ENCODE measurements at places on chromosomes 11 and 22. TPM values are rescaled to one million over a fixed set of nuclear protein-coding genes. Genes with fewer than 3 reads are reported as not detected.
A peak's percentile ranks its signal among the peaks of the same experiment; 100 is the strongest.

Gene OPCML
- total RNA-seq = 0.51 TPM

Gene SDHAF2
- total RNA-seq = 21.3 TPM

Gene SHISAL1
- total RNA-seq = 2.8 TPM

Gene CCDC116
- 0.70 TPM for total RNA-seq

Gene SPECC1L
- 43.2 TPM for total RNA-seq

Gene LGR4
- total RNA-seq = 89.3 TPM

Gene INPPL1
- 182 TPM for total RNA-seq

Gene IGLL5
- total RNA-seq = not detected

Gene GSTT4
- not detected for total RNA-seq

Gene OR2AG2
- not detected for total RNA-seq

- H3K4me1 ChIP-seq = no peaks in the 10 kb centered on the region
- DNase-seq = no peak
- no peak overlapping the region for H3K27ac ChIP-seq
- no peaks in the 10 kb centered on the region for H3K36me3 ChIP-seq
- no peak overlapping the region for H3K4me3 ChIP-seq
Observed at GRCh38 chr22:47631571-47632102, 869.2 kb downstream of the TBC1D22A start.

DNA sequence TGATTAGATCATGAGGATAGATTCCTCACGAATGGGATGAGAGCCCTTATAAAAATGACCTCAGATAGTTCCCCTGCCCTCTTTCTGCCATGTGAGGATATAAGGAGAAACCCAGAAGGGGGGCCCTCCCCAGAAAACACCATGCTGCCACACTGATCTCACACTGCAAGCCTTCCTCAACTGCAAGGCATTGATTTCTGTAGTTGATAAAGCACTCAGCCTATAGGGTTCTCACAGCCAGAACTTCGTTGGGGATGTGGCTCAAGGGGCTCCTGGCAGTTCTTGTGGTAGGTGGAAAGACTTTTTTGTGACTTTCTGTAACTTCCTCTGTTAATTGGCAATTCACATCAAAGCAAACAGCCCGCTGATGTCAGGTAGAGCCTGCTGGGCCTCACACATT lies 108.9 kb downstream of the CD44 start:
- H3K27ac ChIP-seq = no peak overlapping the region
- no peaks in the 10 kb centered on the region for H3K27me3 ChIP-seq
- no peak for DNase-seq
- no peaks in the 10 kb centered on the region for H3K36me3 ChIP-seq
- no peak overlapping the region for H3K4me3 ChIP-seq
- peaks cover 14% of the 10 kb centered on the region for H3K4me1 ChIP-seq

GRCh38 chr11:67270256-67271204 lies 4.3 kb downstream of the GRK2 start:
- no peaks in the 10 kb centered on the region for H3K27me3 ChIP-seq
- H3K4me3 ChIP-seq = no peak overlapping the region
- peak; percentile 47 for DNase-seq
- H3K4me1 ChIP-seq = peaks cover 21% of the 10 kb centered on the region

DNA sequence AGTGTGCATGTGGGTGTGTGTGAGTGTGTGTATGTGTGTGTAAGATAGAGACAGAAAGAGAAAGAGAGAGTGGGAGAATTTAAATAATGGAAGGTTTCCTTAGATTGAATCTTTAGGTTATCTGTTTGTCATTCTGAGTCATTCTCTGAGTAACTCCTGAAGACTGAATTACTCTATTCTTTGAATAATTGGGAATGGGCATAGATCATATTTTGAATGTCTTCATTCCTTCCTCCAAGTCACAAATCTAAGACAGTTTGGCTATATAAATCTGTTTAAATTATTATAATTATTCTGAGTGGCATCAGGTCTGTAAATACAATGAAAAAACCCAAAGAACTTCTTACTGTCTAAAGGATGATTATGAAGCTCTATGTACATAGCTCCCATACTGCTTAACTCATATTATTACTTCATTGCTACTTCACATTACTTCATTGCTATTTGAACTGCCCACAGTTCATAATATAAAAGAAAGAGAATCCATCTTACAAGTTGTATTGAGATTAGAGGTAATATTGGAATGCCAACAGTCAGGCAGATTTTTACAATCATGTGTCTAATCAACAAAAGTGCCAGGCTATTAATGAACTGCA lies 346.6 kb upstream of the CCDC179 start:
- DNase-seq = peak; percentile 8
- no peak overlapping the region for H3K27ac ChIP-seq
- H3K4me1 ChIP-seq = no peaks in the 10 kb centered on the region
- H3K36me3 ChIP-seq = no peaks in the 10 kb centered on the region

DNA sequence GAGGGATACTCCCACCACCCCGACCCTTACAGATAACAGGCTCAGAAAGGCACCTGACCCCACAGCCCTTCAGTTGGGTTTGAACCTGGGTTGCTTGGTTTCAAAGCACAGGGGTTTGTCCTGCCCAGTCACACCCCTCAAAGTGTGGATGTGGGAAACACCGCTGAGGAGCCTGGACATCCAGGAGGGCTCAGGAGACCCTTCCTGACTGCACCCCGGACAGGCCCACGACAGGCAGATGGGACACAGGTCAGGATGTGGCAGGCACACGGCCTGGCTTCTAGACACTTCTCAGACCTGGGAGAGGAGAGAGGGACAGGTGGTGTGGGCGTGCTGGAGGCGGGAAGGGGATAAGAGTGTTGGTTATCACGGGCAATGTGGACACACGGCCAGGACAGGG lies 932.3 kb downstream of the BRD1 start:
- no peaks in the 10 kb centered on the region for H3K36me3 ChIP-seq
- H3K4me3 ChIP-seq = no peak overlapping the region
- no peaks in the 10 kb centered on the region for H3K27me3 ChIP-seq
- H3K27ac ChIP-seq = no peak overlapping the region

- DNase-seq = no peak
- no peaks in the 10 kb centered on the region for H3K27me3 ChIP-seq
- H3K36me3 ChIP-seq = no peaks in the 10 kb centered on the region
- H3K27ac ChIP-seq = no peak overlapping the region
Observed at GRCh38 chr11:63179432-63180041, 35.5 kb upstream of the SLC22A24 start.

- H3K4me3 ChIP-seq = no peak overlapping the region
- no peaks in the 10 kb centered on the region for H3K27me3 ChIP-seq
- no peaks in the 10 kb centered on the region for H3K4me1 ChIP-seq
- DNase-seq = no peak
Observed at GRCh38 chr11:127440616-127441015, 440.0 kb upstream of the KIRREL3 start.

DNA sequence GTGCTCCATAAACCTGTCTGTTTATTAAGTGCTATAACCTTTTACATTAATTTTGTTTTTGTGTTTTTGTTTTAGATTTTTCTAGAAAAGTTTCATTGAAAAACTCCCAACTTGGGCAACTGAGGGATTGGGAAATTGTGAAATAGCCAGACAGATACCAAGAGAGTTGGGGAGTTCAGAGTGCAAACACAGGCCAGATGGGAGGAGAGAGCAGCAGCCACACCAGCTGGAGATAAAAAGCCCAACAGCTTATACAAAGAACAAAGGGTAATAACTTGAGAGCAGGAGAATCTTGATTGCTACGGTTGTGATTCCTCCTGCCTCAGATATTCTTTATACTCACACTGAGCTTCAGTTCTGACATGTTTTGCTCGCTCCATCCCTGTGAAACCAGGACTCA lies 1642.2 kb downstream of the LRRC4C start:
- H3K27me3 ChIP-seq = no peaks in the 10 kb centered on the region
- H3K36me3 ChIP-seq = no peaks in the 10 kb centered on the region
- H3K27ac ChIP-seq = no peak overlapping the region
- no peaks in the 10 kb centered on the region for H3K4me1 ChIP-seq
- no peak for DNase-seq

- H3K36me3 ChIP-seq = no peaks in the 10 kb centered on the region
- H3K4me3 ChIP-seq = no peak overlapping the region
- H3K27me3 ChIP-seq = no peaks in the 10 kb centered on the region
- peaks cover 15% of the 10 kb centered on the region for H3K4me1 ChIP-seq
- DNase-seq = peak; percentile 23
Observed at GRCh38 chr22:25540166-25540907, 24.1 kb upstream of the GRK3 start.

GRCh38 chr22:33579448-33580093 lies 340.7 kb downstream of the LARGE1 start:
- H3K27me3 ChIP-seq = peaks cover 6% of the 10 kb centered on the region
- peak; percentile 78 for DNase-seq
- no peaks in the 10 kb centered on the region for H3K36me3 ChIP-seq

DNA sequence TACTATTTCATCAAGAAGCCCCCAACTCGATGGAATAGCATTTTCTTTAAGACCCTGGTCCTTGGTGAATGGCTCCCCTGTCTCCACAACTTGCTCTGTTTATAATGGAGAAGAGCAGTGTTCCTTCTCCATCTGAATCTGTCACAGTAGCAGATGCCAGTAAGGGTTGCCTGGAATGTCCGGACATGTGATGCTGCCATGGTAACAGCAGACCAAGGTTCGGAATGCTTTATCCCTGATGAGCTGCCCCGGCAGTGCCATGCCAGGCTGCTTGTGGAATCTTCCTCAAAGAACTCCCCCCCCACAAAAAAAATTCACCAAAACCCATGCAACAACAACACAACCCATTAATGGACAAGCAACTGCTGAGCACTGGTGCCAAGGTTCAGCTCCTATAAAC lies 72.5 kb downstream of the KCNC1 start:
- no peak for DNase-seq
- no peaks in the 10 kb centered on the region for H3K36me3 ChIP-seq
- no peaks in the 10 kb centered on the region for H3K27me3 ChIP-seq
- H3K4me1 ChIP-seq = peaks cover 17% of the 10 kb centered on the region
- no peak overlapping the region for H3K27ac ChIP-seq
- H3K4me3 ChIP-seq = no peak overlapping the region

DNA sequence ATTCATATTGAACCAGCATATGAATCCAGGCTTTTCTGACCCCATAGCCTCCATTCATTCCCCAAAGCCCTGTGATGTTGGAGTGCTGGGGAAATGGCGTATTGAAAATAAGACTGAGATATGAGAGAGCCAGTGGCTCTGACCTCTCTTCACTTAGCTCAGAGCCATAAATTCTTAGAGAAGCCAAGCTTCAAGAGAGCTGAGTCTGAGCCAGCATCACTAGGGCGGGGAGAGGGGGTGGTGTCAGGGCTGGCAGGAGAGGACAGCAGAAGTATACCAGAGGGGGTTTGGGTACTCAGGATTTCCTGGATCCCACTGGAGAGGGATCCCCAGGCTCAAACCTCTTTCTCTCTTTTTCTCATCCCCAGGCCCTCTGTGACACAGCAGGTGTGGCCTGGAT lies 16.7 kb upstream of the MOGAT2 start:
- H3K4me3 ChIP-seq = no peak overlapping the region
- H3K27me3 ChIP-seq = no peaks in the 10 kb centered on the region
- no peaks in the 10 kb centered on the region for H3K4me1 ChIP-seq
- H3K36me3 ChIP-seq = no peaks in the 10 kb centered on the region
- no peak for DNase-seq
- no peak overlapping the region for H3K27ac ChIP-seq

- H3K27ac ChIP-seq = peak overlapping the region; percentile 86
- H3K27me3 ChIP-seq = peaks cover 13% of the 10 kb centered on the region
- H3K4me1 ChIP-seq = peaks cover 43% of the 10 kb centered on the region
- no peaks in the 10 kb centered on the region for H3K36me3 ChIP-seq
- no peak overlapping the region for H3K4me3 ChIP-seq
Observed at GRCh38 chr11:3859373-3859881, 4.0 kb downstream of the STIM1 start.

GRCh38 chr11:28472904-28473303 lies 364.7 kb downstream of the METTL15 start:
- no peak overlapping the region for H3K4me3 ChIP-seq
- no peak overlapping the region for H3K27ac ChIP-seq
- H3K36me3 ChIP-seq = no peaks in the 10 kb centered on the region
- DNase-seq = no peak

GRCh38 chr11:2516276-2517015 lies 71.6 kb downstream of the KCNQ1 start:
- no peaks in the 10 kb centered on the region for H3K36me3 ChIP-seq
- H3K4me1 ChIP-seq = peaks cover 5% of the 10 kb centered on the region
- H3K27me3 ChIP-seq = peaks cover 13% of the 10 kb centered on the region
- no peak overlapping the region for H3K27ac ChIP-seq

DNA sequence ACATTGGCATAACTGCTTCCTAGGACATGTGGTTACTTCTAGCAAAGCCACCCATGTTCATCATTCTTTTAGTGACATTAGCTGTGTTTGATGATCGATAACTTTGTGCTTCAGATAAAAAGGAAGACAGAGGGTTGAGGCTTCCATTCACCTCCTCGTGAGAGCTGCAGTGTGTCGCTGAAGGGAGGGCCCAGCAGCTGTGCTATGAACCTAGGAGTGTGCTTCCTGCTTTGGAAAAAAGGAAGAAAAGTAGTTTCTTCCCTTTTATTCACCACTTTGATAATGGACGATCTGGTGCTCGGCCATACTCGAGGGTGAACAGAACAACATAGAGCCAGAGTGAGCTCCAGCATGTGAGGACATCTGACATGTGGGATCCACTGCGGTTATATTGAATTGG lies 6.1 kb upstream of the RFPL2 start:
- H3K27me3 ChIP-seq = peaks cover 5% of the 10 kb centered on the region
- no peak for DNase-seq
- no peaks in the 10 kb centered on the region for H3K4me1 ChIP-seq
- H3K4me3 ChIP-seq = no peak overlapping the region
- H3K36me3 ChIP-seq = no peaks in the 10 kb centered on the region
- no peak overlapping the region for H3K27ac ChIP-seq

DNA sequence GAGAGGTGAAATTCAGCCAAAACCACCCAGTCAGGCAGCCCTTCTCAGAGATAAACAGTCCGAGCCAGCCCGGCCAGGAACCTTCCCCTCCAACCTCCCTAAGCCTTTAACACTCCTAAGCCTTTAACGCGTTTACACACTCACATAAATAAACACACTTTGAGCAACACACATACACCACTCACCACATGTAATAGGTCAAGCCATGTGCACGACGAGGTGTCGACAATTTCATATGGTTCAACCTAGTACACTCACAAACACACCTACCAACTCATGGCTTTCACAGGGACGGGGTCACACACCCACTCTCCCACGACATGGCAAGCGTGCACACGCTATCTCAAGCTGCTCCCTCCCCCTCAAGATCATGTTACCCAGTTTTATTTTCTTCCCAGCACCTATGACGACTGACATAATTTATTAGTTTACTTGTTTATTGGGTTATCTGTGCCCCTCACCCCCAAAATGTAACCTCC lies 15.5 kb downstream of the SLC43A1 start:
- H3K4me1 ChIP-seq = peaks cover 18% of the 10 kb centered on the region
- peak overlapping the region; percentile 64 for H3K27ac ChIP-seq
- no peak for DNase-seq
- H3K36me3 ChIP-seq = no peaks in the 10 kb centered on the region
- no peak overlapping the region for H3K4me3 ChIP-seq
